ENCODE measurements at places on chromosomes 4 and X.

GRCh38 chr4:133124746-133125145 lies 24.3 kb upstream of the PCDH10 start:
- no peak for DNase-seq

DNA sequence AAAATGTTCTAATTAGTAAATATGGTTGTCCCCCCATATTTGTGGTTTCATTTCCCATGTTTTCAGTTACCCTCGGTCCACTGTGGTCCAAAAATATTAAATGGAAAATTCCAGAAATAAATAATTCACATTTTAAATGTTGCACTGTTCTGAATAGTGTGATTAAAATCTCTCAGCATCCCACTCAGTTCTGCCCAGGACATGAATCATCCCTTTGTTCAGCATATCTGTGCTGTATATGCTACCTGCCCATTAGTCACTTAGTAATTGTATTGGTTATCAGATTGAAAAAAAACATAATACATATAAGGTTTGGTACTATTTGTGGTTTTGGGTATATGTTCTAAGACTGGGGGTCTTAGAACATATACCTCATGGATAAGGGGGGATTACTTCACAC lies 55.1 kb upstream of the NXF3 start:
- DNase-seq: no peak

- no peak for DNase-seq
Measured at GRCh38 chr4:156038772-156039171, 85.1 kb upstream of the CTSO start.

DNA sequence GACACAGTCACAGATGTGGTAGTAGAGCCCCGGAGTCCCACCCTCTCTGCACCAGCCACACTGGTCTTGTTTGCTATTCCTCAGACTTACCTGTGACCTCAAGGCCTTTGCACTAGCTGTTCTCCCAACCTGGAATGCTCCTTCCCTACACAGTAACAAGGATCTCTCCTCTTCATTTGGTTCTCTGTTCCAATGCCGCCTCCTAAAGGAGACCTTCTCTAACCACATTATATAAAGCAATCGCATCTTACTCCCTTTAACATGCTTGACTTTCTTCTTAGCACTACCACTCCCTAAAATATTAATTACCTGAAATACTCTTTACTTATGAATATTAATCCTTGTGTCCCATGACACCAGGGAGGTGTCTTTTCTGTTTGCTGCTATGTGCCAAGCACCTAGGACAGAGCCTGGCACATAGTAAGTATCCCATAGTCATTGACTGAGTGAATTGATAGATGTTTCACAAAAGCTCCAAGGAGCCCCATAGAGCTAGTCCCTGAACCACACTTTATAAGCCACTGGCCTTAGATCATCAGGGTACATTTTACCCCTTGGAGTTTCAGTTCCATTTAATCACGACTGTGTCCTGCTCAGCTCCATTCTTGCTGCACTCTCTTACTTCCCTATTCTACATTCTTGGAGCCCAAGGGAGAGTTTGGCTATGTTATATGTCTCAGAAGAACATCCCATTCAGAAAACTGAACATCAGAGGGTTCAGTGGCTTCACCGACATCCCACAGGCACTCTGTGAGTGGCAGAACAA lies 312.7 kb downstream of the RAB28 start:
- DNase-seq: no peak

DNA sequence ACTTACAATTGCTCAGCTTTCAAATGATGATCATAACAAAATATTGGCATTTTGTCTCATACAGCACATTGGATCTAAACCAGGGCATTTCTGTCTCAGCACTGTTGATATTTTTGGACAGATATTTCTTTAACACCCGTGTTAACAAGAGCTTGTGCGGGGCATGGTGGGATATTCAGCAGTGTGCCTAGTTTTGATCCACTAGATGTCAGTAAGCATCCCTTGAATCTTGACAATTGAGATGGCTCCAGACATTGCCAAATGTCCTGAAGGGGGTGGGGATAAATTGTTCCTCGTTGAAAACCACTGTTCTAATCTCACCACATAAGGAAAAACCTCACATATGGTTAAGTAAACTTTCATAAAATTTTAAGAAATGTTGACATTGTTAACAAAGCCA lies 806.3 kb downstream of the STIM2 start:
- no peak for DNase-seq

- DNase-seq: no peak
Measured at GRCh38 chr4:118939169-118939783, 50.6 kb downstream of the SYNPO2 start.

DNA sequence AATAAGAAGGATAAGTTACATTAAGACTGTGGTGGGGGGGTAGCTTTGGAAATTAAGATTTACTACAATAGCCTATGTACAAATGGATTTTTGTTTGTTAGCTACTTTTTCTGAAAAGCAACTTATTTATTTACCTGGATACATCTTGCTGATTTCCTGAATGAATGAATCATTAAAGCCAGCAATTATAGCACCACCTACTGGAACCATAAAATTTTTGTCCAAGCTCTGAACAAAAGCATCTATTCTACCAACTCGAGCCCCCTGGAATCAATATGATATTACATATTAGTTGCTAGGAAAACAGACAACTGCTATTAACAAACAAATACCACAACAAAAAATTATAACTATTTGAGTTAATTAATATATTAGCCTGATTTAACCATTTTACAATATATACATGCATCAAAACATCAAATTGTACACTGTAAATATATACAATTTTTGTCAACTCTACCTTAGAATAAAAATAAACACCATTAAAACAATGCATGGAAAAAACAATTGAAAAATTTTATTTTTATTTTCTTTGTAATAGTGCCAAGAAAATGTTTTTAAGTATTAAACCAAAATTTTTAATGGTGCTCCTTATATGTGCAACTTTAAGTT lies 15.3 kb downstream of the SEPSECS start:
- no peak for DNase-seq

GRCh38 chr4:88690355-88690754 lies 7.3 kb downstream of the NAP1L5 start:
- no peak for DNase-seq

- DNase-seq: no peak
Measured at GRCh38 chr4:53605783-53606182, 14.5 kb upstream of the LNX1 start.

GRCh38 chr4:105122350-105122749 lies 24.3 kb upstream of the TET2 start:
- DNase-seq: no peak

GRCh38 chr4:74223801-74224200 lies 65.9 kb downstream of the MTHFD2L start:
- no peak for DNase-seq

GRCh38 chrX:151704041-151704663 lies 8.9 kb downstream of the PRRG3 start:
- DNase-seq: no peak

GRCh38 chr4:83905952-83906351 lies 370.0 kb downstream of the GPAT3 start:
- no peak for DNase-seq

DNA sequence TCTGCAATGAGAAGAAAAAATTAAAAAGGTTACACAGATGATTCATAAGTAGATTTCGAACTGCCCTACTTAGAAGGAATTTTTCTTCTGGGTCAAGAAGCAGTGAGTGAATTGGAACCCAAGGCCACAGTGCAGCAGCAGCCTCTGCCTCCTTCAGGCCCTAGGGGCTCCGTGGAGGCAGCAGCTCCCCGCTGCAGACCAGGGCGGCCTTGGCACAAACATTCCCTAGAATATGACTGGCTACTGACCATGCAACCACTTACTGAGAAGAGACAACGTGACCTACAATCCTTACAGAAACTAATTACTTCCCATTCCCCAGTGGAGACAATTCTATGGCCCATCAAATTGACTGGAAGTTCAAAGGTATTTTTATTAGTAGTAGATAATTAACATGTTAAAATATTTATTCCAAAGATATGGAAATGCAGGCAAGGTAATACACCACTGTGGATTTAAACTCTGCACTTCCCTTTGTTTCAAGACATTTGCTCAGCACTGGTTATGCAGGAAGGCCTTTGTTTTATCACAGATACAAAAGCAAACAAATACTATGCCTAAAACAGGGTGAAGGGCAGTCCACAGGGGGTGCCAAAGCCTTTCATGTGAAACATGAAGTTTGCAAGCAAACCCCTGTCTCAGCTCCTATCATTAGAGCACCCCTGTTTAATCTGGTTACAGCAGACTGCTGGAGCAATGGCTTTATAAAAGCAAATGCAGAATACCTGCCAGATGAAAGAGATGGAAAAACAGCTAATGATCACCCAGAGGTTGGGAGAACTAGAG lies 59.2 kb downstream of the PCDH19 start:
- no peak for DNase-seq

DNA sequence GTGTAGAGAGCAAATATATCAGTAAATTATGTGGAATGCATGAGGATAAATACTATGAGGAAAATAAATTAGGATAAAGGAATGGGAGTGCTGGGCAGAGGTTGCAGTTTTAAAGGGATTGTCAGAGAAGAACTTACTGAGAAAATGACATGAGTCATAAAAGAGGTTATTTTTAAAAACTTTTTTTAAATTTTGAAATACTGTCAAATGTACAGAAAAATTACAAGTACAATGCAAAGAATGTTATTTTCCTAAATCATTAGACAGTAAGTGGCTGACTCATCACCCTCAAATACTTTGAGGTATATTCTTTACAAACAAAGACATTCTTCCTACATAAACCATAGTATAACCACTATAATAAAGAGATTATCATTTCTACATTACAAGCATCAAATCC lies 29.8 kb upstream of the H2AZ1 start:
- no peak for DNase-seq

GRCh38 chr4:87476934-87477333 lies 52.2 kb downstream of the SPARCL1 start:
- DNase-seq: no peak

- DNase-seq: no peak
Measured at GRCh38 chr4:128298146-128298758, 10.6 kb upstream of the PGRMC2 start.

- no peak for DNase-seq
Measured at GRCh38 chrX:76064825-76065224, 108.0 kb upstream of the PBDC1 start.

- no peak for DNase-seq
Measured at GRCh38 chr4:7416745-7417432, 17.8 kb downstream of the PSAPL1 start.

GRCh38 chr4:127870688-127871087 lies 10.0 kb upstream of the PLK4 start:
- DNase-seq: no peak

DNA sequence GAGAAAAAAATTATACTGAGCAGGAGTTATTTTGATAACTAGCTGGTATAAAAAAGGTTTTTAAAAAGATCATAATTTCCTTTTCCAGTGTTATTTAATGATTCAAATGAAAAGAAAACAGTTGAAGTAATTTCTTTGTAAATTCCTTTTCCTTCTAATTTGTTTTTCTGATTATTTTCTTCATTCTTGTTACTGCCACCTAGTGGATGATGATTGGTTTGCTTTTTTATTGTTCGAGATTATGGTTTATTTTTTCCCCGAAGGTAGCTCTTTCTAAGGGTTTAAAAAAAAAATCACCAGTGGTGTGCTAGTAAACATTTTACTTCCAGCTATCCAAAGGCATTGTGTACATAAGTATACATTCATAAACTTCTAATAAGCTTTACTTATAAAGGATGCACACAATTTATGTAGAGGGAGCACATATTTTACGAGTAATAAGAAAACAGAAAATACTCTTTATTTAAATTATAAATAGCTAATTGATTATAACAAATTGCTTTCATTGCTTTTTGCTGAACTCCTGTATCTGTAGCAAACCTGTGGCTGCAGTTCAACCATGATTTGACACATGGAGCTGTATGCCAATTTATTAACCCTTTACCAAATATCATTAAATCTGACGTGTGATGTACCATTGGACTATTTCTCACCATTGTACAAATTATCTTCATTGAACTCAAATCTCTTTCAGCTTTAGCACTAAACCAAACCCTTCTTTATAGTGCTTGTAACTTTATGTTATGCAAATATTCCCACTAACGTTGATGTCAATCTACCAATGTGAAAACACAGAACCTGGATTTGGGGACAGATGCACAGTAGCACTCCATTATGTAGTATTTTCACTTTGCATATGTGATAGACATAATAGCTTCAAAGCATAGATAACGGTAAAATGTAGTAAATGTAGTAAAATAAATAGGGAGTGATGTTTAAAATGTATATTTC lies 97.8 kb upstream of the ANK2 start:
- no peak for DNase-seq

DNA sequence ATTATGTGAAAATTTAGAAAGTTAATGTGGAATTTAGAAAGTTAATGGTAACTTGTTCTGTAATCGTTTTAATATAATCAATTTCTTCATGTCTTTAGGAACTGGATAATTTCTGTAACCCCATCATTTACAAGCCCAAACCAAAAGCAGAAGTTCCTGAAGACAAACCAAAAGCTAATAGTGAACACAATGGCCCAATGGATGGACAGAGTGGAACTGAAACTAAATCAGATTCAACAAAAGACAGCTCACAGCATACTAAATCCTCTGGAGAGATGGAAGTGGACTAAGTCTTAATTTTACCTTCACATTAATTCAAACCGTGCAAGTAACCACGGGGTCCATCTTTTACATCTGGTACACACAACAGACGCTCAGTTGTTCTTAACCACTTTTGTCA lies 48.1 kb upstream of the PLK4 start:
- no peak for DNase-seq

GRCh38 chr4:4687935-4688727 lies 146.3 kb upstream of the STX18 start:
- no peak for DNase-seq

DNA sequence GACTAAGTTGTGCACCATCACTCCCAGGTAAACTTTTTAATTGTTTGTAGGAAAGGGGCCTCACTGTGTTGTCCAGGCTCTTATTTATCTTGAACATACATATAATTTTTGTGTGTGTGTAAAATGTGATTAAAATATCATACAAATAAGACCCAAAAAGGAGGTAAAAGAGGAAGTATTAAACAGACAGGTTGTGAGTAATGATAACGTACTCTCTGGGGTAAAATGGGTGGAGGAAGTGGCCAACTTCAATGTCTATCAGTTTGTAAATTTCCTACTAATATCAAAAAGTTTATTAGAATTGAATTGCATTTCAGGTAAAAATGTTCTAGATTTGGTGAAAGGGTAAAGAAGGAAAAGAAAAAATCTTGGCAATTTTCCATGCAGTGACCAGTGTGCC lies 48.8 kb downstream of the SULT1E1 start:
- no peak for DNase-seq

GRCh38 chr4:101850698-101851097 lies 60.2 kb downstream of the BANK1 start:
- no peak for DNase-seq

DNA sequence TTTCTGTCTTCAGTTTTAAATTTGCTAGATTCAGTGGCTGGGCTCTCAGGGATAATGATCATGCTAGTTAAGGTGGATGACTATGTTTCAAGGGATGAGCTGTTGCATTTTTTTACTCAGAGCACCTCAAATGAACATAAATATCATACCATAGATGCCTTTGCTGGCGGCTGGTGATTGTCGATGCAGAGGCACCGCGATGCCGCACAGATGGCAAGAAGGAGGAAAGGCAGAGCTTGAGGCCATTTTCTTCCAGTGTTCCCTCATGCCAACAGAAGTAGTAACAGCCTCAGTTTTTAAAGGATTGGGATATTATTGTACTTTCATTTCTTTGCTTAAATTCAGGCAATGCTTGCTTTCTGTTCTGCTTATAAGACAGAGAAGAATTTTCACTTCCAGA lies 654.7 kb upstream of the IGFBP7 start:
- no peak for DNase-seq
